ENCODE measurements at places on chromosomes 6 and 20.

DNA sequence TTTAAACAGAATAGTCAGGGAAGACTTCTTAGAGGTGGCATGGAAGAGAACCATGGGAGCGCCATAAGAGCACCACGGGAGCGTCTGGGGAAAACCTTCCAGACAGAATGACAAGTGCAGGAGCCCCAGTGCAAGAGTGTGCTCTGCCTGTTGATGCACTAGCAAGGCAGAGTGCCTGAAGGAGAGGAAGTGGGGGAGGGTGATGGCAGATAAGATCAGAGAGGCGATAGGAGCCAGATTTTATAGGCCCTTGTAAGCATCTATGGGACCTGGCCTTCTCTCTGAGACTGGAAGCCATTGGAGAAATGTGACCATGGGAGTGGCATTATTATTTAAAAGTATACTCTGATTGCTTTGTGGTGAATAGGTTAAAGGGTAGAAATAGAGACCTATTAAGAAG, 13.1 kb downstream of the FUCA2 start:
- DNase-seq, result no peak

GRCh38 chr6:87669051-87669450, 33.0 kb downstream of the AKIRIN2 start:
- no peak for DNase-seq

- DNase-seq, result no peak
Measured at GRCh38 chr6:156698239-156699016, 78.8 kb upstream of the ARID1B start.

DNA sequence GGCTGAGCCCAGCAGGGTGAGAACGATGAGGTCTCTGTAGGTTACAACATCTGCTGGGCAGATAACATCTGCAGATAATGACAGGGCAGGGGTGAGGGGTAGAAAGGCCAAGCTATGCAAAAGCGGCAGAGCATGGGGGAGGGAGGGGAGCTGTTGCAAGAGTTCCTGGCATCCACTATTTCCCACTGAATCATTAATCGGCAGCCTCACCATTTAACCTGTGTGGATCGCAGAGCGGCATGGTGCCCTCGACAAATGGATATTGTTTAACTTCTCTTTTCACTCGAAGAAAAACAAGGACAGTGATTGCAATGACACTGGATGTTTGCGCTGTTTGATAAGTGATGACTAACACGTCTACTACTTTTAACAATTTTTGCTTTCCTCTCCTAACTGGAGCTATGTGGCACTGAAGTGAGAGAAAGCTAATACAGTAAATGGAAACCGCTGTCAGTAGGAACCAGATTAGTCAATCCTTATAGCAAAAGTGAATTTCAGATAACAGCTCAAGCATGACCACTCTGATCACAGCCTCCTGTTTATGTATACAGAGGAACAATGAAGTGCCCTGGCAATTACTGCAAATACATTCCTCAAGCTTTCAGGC, 381.5 kb downstream of the TFAP2A start:
- DNase-seq, result no peak

DNA sequence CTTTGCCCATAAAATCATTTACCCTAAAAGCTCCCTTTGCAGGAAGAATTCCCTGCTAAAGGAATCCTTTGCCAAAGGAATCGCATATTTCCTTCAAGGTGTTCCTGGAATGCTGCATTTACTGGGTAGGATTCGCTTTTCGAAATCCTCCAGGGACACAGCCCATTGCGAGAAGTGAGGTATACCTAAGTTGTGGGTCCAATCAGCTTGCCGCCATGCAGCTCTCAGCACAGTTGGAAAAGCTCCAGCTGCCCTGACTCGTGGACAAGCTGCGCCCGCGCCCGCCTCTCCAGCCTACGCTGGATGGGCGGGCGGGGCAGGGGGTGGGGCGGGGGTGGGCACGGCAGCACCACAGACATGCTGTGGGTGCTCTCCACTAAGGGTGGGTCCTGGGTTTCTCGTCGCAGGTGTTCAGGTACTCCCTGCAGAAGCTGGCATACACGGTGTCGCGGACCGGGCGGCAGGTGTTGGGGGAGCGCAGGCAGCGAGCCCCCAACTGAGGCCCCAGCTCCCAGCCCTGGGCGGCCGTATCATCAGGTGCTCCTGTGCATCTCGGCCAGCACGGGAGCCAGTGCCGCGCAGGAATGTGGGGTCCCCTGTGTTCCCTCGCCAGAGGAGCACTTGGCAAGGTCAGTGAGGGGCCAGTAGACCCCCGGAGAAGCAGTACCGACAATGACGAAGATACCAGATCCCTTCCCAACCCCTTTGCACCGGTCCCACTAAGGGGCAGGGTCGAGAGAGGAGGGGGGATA, 1.4 kb downstream of the NNAT start:
- no peak for DNase-seq

DNA sequence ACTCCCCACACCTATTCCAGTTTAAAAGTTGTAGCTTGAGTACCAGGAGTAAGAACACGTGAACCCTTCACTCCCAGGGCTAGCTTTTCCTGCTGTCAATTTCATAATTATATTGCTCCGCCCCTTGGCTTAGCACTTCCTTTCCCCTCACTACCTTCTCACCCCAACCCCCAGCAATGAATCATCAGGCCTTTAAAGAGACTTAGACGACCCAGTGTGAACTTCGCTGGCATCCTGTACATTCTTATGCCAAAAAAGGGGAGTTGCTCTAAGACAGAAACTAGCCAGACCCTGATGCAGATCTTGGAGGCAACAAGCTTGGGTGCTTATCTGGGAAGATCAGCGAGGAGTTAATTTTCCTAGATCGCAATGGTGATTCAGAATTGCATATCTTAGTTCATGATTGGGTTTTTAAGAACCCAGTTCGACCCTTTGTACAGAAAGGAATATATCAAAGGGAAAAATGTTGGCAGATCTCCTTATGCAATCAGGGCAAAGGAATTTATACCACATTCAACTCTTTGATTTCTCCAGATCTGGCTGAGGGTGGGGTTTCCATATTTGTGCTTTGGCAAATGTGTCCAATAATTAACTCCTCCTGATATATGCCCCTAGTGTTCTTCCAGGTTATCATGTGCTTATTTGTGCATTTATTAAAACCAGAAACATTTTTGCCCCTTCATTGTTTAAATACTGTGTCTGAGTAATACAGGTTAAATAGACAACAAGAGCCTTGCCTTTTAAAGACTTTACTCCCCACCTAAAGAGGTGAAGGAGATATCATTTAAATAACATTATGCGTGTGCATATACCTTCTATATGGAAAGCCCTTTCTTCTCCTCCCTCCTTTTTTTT, 8.1 kb upstream of the ATXN1 start:
- no peak for DNase-seq

GRCh38 chr20:57391439-57392301, 474 bp downstream of the RBM38 start:
- no peak for DNase-seq

DNA sequence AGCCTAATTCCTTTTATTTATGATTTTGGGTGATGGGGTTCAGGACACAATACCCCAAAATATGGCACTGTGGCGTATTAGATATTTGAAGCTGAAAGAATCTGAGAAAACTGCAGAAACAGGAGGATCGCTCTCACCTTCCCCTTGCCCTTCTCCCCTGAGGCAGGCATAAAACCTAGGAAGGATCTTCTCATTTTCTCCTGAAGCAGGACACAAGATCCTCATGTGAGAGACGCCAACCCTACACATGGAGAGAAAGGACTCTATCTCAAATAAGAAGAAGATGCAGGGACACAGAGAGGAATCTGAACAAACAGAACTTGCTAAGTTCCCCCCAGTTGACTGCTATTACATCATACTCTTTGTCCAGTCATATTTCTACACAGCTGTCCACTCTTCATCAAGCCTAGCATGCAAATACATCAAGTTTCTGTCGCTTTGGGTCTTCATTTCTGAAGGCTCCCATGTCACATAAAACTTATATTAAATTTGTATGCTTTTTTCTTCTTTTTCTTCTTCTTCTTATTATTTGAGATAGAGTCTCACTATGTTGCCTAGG, 109.0 kb downstream of the DTNBP1 start:
- no peak for DNase-seq

DNA sequence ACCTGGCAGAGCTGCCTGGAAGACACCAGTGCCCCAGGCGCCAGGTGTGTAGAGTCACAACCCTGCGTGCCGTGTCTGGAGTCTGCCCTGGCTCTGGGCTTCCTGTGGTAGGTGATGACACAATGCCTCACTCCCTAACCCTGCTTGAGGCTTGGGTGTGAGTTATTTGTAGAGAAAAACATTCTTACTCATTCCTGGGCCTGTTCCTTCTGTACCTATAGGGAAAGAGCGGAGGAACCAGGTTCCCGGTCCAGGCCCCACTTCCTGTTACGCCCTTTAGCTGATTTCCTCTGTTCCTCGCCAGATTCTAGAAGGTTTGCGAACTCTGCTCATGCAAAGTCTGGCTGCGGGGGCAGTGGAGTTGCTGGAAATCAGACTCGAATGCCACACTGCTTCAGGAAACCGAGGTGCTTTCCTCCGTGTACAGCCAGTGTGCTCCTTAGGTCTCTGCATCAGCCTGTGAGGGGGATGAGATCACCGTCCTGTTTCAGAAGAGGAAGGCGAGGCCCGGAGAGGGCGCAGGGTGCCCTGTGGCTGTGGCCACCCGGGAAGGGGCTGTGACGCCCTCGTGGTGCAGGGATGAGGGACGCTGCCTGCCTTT, 67.1 kb upstream of the DUSP22 start:
- DNase-seq, result no peak

GRCh38 chr6:169388395-169389166, 134.9 kb upstream of the THBS2 start:
- no peak for DNase-seq

- DNase-seq, result no peak
Measured at GRCh38 chr20:41172296-41173140, 35.2 kb downstream of the PLCG1 start.

DNA sequence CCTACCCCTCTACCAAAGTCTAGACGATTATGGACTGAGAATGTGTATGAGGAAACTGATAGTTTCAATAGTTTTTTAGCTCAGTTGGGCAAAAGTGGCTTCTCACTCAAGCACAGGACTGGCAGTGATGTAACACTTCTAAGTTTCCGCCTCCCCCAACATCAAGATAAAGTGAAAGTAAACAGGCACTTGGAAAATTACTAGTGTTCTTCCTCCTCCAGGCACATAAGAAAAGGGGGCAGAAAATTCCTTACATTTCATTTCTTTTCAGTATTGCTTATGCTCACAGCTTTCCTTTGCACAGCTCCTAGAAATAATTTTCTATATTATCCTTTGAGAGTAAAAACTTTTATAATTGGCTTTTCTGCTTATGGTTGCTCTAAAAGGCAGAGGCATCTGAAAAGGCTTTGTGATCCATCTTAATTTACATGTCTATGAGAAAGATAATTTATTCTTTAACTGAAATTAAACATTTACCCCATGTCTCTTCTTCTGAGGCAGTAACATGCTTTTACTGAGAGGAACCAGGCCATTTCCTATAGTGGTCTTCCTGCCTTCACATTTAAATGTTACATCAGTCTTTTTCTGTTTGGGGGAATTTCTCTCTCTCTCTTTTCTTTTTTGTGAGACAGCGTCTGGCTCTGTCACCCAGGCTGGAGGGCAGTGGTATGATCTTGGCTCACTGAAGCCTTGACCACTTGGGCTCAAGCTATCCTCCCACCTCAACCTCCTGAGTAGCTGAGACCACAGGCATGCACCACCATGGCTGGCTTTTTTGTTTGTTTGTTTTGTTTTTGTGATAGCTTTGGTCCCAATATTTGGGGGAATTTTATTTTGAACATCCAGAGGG, 65.0 kb upstream of the EEF1A1 start:
- DNase-seq, result peak; percentile 69

- peak; percentile 20 for DNase-seq
Measured at GRCh38 chr6:68343901-68344300, 291.2 kb upstream of the ADGRB3 start.

DNA sequence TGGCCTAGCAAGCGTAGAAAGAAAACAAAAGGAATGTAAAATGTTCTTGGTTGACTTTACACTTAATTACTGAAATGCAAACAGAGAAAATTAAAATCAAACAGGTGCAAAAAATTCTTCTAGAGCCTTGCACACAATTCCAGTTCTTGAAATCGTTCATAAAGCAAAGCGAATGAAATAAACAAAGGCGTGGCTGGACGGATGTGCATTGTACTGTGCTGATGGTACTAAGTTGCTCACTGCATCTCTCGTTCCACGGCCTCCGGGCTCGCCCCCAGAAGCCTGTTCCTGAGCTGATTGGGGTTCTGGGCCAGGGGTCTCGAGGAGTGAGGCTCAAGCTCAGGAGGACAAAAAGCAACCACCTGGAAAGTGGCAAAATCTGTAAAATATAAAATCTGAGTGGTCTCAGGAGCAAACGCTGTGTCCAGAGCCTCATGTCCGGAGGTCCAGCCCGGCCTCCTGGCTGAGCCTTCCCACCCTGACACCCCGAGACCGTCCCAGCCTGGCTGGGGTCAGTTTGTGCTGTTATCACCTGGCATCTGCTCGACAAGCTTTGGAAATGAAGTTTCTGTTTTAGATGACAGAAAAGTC, 71.3 kb downstream of the TTLL2 start:
- DNase-seq, result no peak

DNA sequence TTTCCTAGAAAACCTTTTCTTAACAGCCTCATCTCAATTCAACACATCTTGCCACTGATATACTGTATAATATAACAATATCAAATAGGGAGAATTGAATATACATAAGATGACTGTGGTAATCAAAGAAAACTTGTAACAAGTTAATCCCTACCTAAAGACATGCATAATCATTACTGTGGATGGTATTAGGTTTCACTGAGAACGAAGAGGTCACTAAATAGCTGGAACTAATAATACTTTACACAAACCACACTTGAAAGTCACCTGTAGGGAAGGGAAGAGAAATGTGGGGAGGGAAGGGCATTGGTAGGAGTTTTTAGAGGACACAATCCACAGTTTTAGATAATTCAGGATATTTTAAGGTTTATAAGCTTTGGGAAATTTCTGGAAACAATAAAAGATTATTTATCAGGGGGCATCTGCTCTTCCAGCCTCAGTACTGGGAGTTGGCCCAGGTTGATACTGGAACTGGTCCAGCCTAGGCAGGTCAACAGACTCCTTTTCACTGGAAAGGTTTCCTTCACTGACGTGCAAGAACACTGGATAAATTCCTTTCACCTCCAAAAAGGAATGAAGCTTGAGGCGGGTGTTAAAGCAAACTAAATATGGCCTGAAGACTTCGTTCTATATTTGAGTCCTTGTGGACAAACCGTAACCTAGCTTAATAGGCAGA, 44.0 kb downstream of the MAP7 start:
- DNase-seq, result no peak
